ENCODE measurements at places on chromosomes 13 and 19.

GRCh38 chr13:20136781-20137703 lies 23.8 kb downstream of the GJA3 start:
- DNase-seq, result peak; percentile 78

DNA sequence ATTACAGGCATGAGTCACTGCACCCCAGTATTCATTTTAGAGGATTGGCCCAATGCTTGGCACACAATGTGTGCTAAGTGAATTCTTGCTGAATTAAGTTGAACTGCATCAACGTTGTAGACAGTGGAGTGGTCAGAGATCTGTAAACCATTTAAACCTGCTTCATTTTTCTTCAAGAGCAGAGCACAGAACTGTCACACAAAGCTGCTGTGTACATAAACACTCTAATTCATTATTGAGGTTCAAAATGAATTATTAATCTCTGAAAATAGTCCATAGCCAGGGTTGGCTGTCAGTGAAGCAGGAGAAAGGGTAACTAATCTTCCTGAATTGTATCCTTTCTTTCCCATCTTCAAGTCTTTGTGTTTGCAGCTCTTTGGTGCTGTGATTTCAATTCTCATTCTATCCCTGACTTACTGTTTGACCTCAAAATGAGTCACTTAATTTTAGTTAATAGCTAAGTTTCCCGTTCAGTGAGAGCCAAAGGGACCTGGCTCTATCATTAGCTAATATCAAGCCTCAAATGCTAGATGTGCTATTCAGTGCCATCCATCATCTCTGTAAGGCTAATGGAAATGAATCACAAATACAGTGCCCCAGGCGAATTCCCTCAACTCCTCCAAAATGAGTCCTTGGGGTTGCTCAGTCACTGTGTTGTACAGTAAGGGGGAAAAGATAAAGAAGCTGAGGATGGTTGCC lies 77.0 kb upstream of the TSC22D1 start:
- no peak for DNase-seq

DNA sequence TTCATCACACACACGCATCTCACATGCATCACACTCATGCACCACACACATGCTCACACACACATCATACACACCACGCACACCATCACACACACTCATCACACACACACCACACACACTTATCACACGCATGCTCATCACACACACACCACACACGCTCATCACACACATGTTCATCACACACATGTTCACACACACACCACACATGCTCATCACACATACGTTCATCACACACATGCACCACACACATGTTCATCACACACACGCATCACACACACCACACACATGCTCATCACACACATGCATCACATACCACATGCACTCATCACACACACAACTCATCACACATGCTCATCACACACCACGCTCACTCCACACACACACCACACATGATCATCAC lies 46.9 kb downstream of the C1QTNF9 start:
- no peak for DNase-seq

GRCh38 chr19:39759457-39760184 lies 19.0 kb upstream of the LEUTX start:
- DNase-seq, result no peak

GRCh38 chr13:72168126-72168855 lies 301.3 kb upstream of the DACH1 start:
- DNase-seq, result no peak

- DNase-seq, result no peak
Observed at GRCh38 chr13:79782541-79783205, 301.7 kb downstream of the NDFIP2 start.

GRCh38 chr19:41990028-41990427 lies 4.0 kb downstream of the ATP1A3 start:
- DNase-seq, result no peak

DNA sequence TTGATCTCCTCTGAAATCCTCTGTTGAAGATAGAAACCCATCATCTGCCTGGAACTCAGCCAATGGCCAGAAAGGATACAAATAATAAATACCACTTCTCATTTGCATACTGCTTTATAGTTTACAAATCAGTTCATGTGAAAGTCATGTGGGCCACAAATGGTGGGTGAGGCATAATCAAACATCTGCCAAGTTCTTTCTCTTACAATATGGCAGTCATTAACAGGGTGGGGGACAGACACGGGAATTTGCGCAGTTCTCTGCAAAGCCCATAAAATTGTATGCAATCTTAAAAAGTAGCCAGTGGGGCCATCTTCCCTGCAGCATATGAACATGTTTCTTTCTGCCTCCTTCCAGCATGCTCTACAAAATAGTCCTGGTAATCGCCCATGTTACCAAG lies 59.6 kb downstream of the NUFIP1 start:
- DNase-seq, result no peak

DNA sequence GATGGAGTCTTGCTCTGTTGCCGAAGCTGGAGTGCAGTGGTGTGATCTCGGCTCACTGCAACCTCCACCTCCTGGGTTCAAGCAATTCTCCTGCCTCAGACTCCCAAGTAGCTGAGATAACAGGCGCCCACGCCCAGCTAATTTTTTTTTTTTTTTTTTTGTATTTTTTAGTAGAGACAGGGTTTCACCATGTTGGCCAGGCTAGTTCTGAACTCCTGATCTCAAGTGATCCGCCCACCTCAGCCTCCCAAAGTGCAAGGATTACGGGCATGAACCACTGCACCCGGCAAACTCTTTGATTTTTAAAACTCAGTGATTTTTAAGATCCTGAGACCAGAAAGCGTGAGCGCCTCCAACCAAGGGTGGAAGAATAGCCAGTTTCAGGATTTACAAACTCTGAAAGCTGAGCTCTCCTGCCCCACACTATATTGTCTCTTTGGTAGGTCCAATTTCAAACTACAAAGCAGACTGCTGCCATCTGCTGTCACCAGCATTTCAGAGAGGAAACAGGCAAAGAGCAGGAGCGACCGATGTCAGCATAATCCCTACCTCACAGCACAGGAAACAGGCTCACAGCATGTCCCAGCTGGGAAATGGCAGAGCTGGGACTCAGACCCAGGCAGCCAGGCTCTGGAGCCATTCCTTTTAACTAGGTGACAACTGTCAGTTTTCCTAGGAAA lies 9.2 kb downstream of the NOSIP start:
- peak; percentile 56 for DNase-seq

GRCh38 chr19:23991170-23991569 lies 76.5 kb downstream of the ZNF726 start:
- no peak for DNase-seq

GRCh38 chr13:107867701-107868661 lies 347.4 kb downstream of the LIG4 start:
- DNase-seq, result peak; percentile 49

GRCh38 chr19:20259615-20260014 lies 92.6 kb downstream of the ZNF486 start:
- DNase-seq, result no peak

GRCh38 chr19:20237773-20238623 lies 71.0 kb downstream of the ZNF486 start:
- no peak for DNase-seq

GRCh38 chr19:41968751-41969595 lies 9.9 kb upstream of the RABAC1 start:
- DNase-seq, result no peak

All from HAP-1 (cell line).